Activated CD4-positive, alpha-beta T cell treated with anti-CD3 and anti-CD28 coated beads, Interleukin-2, amount 50 U/mL, for 4 hours (primary cell): ENCODE measurements at places on chromosomes 5 and 9.
A peak's percentile ranks its signal among the peaks of the same experiment; 100 is the strongest.

GRCh38 chr9:128120741-128121465 is 6.6 kb downstream of the PTGES2 start:
- no peak for DNase-seq

DNA sequence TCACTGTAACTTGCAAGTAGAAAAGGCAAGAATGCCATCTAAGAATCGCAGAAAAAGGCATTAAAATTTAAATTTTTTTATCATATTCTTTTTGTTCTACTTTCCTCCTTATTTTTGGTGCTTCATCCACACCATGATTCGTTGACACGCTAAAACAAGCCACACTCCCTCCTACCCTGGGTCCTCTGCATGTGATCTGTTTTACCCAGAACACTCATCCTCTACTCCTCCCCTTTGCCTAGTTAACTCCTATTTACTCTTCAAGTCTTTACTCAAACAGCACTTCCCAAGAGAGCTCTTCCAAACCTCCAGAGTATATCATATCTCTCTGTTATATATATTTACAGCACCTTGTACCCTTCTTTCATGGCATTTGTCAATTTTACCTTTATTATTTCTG is 61.4 kb upstream of the SRP19 start:
- DNase-seq: no peak

- no peak for DNase-seq
Measured at GRCh38 chr5:58469896-58470295, 10.0 kb upstream of the PLK2 start.

GRCh38 chr9:93096131-93096802 is at the start of gene CARD19:
TSS of gene CARD19 (plus strand) at chr9:93096217. CDS start at chr9:93096346, 129 bp downstream.
- peak; percentile 34 for DNase-seq
